ENCODE measurements at places on chromosomes 16 and 17.

DNA sequence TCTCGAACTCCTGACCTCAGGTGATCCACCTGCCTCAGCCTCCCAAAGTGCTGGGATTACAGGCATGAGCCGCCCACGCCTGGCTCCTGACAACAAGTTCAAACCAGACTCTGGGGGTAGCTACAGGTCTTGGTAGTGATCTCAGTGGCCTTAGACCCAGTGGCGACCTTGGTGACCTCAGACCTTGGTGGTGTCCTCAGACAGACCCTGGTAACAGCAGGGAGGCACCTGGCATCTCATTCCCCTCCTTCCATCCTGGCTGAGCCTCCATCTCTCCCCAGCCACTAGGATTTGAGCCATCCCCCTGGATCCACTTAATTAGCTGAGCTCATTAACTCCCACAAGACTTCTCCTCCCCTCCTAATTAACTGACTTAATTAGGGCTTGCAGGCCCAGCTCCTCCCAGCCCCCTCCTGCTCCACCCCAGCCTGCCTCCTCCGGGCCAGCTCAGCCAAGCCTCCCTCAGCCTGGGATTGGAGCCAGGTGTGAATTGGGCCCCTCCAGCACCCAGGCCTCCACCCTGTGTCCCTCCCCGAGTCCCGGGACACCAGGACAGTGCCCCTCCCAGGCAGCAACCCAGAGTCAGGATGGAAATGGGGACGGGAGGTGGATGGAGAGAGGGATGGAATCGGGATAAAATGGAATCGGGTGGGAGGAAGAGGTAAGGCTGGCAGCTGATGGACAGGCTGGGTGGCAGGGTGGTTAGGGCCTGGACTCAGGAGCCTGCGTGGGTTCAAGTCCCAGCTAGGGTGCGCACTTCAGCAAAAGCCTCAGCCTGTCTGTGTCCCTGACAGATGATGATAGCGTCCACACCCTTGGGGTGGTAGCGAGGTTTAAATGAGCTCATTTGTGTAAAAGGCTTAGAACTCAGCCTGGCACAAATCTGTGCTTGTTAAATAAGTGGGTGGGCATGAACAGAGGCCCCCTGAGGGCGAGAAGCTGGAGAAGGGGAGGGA lies 11.2 kb upstream of the SBK1 start:
- no peak for DNase-seq

GRCh38 chr17:82094931-82095776 lies 2.9 kb downstream of the FASN start:
- DNase-seq: no peak

GRCh38 chr17:51475730-51476129 lies 215.4 kb downstream of the UTP18 start:
- no peak for DNase-seq

DNA sequence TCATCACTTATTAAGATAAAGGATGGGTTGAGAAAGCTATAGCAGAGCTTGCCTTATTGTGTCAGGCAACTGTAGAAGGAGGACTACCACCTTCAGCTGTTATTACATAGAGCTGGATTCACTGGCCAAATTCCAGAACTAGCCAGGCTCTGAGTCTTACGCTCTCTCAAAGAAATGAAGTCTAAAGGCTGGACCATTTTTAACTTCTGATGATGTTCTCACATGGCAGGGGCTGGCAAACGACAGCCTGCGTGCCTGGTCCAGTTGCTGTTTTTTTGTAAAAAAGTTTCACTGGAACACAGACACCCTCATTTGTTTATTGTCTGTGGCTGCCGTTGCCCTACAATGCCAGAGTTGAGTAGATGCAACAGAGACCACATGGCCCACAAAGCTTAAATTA lies 21.2 kb downstream of the TRAF4 start:
- no peak for DNase-seq

DNA sequence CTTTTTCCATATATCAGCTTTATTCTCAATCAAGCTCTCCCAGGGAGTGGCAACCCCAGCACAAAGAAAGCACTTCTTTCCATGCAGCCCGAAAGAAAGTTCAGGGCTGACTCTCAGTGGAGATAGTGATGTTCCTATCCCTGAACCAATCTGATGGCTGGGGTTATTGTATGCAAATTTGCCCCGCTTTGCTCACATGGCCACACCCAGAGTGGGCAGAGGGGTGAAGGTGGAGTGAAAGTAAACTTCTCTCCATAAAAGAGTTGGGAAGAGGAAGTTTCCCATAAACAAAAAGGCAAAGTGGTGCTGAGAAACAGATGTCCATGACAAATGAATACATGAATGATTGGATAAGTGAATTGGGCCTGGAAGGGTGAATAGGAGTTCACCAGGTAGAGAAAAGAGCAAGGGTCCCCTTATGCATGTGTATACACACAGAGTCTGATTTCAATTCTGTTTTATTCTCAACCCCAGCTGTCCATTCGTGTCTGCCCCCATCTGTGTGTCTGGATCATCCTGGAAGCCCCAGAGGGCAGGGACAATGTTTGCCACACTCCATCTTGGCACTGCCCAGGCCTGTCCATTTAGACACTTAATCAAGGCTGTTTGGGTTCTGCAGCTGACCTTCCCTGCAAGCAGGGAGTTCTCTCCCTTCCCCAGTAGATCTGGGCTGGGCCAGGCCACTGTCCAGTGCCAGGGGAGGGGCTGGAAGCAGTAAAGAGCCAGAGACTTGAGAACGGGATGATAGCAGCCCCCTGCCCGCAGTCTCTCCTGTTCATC lies 14.1 kb upstream of the NGFR start:
- no peak for DNase-seq

DNA sequence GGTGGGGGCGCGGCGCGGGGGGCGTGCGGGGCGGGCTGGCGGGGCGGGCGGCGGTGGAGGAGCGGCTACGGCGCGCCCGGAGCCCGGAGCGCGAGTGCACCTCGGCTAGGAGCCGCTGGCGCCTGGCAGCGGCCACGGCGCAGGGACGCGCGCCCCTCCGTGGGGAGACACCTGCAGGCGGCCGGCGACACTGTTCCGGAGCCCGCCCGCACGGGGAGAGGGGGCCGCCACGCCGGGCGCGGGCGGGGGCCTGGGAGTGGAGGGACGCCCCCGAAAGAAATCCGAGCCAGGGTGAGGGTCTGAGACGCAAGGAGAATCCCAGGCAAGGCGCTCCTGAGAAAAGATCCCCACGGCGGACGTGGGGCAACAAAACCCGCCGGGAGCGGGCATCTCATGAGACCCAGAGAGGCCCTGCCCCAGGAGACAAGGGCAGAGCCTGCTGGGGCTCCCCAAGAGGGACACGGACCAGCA lies at the start of gene GSG1L:
TSS of gene GSG1L (minus strand) at position 124 of the 471 bp plus-strand sequence. CDS start 290 bp downstream, outside the sequence.
- no peak for DNase-seq

- peak; percentile 41 for DNase-seq
Observed at GRCh38 chr16:67241008-67241900, 6.0 kb downstream of the FHOD1 start.

GRCh38 chr16:56258508-56259424 lies 67.5 kb downstream of the GNAO1 start:
- no peak for DNase-seq

DNA sequence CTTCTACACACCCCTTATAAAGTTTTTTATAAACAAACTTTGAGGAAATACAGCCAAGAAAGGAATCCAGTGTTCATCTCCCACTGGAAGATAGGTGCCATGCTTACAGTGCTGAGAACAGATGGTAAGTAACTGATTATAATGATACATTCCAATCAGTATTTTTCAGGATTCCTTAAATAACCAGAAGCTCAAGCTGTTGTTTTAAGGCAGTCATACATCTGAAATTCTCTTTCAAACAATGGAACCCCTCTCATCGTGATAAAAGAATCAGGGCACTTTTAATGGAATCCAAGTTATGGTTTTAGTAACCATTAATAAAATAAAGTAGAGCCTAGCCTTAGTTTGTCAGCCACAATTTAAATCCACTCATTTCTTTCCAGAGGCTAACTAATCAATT lies 56.1 kb upstream of the STAC2 start:
- no peak for DNase-seq

DNA sequence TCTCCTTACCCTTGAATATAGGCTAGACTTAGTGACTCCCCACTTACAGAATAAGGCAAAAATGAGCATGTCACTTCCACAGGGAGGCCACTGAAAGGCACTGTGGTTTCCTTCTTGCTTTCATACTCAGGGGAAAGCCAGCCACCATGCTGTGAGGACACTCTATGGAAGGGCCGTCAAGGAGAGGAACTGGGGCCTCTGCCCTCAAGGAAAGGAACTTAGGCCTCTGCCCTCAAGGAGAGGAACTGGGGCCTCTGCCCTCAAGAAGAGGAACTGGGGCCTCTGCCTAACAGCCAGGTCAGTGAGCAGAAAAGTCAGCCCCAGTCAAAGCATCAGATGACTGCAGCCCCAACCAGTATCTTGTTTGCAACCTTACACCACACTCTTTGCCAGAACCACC lies 30.1 kb downstream of the VPS35 start:
- DNase-seq: no peak

DNA sequence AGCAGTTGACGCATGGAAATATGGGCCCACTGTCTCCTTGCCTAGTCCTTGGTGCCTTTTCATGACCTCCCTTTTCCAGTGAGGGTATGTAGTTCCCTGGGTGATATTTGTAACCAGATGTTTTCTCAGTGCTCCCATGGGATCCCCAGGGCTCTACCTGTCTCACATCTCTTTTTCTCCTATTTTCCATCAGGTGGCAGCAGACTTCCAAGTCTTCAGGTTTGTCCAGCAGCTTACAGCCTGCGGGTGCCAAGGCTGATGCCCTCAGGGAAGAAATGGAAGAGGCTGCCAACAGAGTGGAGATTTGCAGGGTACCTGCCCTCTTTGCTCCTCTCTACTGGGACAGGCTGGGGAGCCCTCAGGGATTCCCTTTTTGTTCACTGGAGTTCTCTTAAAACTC lies 89.1 kb downstream of the ELAC2 start:
- DNase-seq: no peak

GRCh38 chr17:7045492-7046126 lies 1.7 kb upstream of the SLC16A11 start:
- DNase-seq: peak; percentile 75

DNA sequence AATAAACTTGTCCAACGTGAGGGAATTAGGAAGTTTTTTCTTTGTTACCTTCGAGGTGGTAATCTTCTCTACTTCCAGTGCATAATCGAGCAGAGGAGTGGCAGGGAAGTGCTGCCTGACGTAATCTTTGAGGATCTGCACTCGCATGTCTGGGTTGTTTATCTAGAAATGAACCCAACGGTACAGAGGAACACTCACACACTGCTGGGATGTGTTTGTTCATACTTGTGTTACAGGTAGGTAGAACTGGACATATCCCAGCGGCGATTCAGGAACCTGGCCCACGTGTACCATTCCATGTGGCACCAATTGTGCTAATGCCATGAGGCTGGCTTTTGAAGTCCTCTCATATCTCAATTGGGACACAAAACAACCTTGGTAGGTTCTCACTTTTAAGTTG lies 4.2 kb upstream of the KLHL11 start:
- no peak for DNase-seq

- no peak for DNase-seq
Observed at GRCh38 chr17:78044280-78044835, 84.2 kb downstream of the TMC6 start.

- DNase-seq: peak; percentile 37
Observed at GRCh38 chr16:85436636-85437165, 176.4 kb upstream of the GSE1 start.

- DNase-seq: no peak
Observed at GRCh38 chr17:77400445-77400870, 259.7 kb downstream of the SEC14L1 start.

DNA sequence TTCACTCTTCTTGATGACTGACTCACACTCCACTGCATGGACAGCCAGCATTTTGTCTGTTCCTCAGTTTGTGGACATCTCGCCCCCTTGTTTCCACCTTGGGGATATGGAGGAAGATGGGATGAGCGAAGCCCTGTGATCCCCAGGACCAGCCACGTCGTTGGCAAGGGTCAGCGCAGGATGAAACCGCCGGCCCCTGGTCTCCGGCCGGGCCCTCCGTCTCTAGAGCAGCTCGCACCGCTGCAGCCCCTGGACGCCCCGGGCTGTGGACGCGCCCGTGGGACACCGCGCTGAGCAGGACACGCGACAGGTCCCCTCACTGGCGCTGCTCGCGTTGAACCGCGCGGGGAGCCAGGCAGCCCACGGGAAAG lies 604 bp upstream of the ZC3H18 start:
- no peak for DNase-seq

DNA sequence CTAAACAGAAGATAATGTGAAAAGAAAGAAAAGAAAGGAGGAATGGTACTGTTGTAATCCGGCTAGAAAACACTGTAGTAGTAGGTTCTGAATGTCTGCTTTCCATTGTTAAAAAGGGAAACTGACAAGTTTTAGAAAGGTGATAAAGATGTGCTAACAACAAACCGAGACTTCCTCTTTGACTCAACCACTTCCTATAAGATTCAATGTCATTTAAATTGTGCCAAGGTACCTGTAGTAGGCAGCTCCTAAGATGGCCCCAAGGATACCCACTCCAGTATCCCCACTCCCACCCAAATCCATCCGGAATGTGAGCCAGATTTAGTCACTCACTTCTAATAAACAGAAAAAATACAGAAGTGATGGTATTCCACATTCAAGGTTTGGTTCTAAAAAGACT lies 31.2 kb downstream of the XYLT1 start:
- no peak for DNase-seq

- no peak for DNase-seq
Observed at GRCh38 chr16:57566436-57566835, 24.0 kb downstream of the ADGRG5 start.

DNA sequence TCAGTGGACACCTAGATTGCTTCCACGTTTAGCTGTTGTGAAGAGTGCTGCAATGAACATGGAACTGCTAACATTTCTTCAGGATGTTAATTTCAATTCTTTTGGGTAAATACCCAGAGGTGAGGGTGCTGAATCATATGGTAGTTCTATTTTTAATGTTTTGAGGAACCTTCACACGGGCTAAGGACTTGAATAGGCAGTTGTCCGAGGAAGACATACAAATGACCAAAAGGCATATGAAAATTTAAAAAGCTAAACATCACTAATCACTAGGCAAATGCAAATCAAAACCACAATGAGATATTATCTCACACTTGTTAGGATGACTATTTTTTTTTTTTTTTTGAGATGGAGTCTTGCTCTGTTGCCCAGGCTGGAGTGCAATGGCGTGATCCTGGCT lies 173.3 kb downstream of the PRKCB start:
- DNase-seq: no peak

DNA sequence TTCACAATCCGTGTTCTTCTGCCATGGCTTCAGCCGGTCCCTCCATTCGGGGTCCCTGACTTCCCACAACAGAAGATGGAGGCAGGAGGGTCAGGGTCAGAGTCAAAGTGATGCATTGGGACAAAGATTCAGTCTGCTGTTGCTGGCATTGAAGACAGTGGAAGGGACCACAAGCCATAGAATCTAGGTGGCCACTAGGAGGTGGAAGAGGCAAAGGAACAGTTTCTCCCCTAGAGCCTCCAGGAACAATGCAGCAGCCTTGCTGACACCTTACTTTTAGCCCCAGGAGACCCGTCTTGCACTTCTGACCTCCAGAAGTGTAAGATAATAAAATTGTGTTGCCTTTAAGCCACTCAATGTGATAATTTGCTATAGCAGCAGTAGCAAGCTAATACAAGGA lies 55.9 kb downstream of the MFSD11 start:
- DNase-seq: no peak

Data from fibroblast of the conjunctiva (primary cell).